ENCODE measurements at places on chromosomes 4 and X.
A peak's percentile ranks its signal among the peaks of the same experiment; 100 is the strongest.

- DNase-seq = no peak
Measured at GRCh38 chrX:133323431-133323830, 91.9 kb downstream of the GPC4 start.

DNA sequence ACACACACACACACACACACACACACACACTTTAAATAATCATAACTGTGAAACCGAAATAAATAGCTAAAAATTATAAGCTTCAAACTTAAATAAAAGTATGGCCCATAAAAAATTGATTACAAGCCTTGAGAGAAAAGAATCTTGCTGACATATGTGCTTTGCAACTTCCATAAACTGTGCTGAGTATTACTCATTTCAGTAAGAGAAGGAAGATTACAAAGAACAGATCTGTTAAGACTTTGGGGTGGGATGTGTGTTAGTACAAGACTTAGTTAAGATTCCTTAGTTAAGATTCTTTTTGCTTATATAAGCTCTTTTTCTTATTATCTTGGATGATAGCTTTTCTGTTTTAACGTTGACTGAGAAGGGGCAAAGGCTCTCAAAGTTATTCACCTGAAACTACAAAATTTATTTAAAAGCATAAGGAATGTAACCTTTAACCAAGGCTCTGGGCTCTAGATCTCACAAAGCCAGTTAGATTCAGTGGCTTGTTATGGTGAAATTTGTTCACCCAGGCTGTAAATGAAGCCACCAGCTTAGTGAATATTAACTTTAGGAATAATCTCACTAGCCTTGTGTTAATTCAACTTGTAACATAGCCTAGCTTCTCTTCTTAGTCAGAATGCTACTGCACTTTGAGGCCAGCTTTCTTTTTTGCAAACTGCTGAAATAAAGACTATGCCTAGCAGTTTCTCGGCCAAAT lies 58.2 kb downstream of the ARSJ start:
- DNase-seq = no peak

DNA sequence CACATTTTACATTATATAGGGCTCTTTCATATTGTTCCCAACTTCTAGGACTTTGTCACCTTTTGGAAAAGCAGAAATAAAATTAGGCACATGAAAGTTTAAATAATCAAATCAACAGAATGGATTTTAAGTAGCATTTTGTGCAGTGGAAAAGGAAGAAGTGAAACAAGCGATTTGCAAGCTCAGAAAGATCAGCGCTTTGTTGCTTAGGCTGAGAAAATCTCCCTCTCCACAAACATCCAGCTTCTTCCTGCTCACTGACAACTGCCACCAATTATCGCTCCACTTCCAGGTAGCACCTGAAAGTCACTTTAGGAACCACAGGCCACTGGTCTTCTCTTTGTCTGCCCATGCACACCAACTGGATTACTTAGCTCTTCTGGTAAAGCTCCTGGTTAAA lies 2.0 kb upstream of the PDK3 start:
- DNase-seq = no peak

DNA sequence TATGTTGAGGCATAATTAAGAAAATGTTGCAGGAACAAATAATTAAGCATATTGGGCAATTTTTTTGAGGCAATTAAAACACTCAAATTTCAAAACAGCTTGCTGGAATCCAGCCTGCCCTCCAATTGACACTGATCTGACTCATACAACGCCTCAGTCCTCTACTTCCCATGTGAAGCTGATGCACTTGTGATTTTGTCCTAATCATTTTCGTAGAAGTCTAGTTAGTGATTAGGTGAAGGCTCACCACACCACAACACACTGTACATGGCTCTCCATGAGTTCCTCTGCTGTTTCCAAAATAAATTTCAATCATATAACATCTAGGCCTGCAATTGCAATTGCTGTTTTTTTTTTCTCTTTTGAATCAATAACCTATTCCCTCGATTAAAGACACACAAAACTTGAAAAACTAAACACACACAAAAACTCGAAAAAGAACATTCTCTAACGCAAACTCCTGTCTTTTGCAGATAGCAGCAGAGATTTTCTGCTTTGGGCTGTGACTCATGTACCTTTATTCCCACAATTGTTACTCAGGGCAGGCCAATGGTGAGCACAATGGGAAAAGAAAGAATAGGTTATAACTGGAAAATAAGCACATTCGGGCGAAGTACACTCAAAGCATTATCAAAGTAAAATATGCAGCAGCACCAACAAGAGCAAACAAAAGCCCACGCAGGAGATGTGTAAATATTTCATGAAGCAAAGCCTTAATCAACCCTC lies 1.7 kb downstream of the GPRIN3 start:
- DNase-seq = no peak

GRCh38 chr4:120720354-120720934 lies 202.1 kb downstream of the PRDM5 start:
- DNase-seq = no peak

GRCh38 chr4:142043509-142043908 lies 407.1 kb downstream of the IL15 start:
- DNase-seq = no peak

- peak; percentile 46 for DNase-seq
Measured at GRCh38 chr4:169485791-169486742, 126.3 kb downstream of the NEK1 start.

DNA sequence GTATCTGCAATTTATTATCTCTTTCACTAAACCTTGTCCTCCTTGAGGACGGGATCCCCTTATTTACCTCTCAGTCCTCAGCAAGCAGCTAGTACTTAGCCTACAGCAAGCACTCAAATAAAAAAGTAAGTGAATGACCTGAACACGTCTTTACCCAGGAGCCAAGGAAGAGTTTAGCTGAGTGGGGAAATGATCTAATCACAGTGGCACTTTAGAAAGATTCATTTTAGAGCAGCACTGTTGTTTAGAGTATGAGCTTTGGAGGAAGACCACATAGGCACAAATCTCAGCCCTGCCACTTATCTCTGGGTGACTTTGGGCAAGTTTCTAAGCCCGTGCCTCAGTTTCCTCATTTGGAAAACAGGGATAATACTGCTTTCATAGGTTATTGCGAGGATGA lies 2.7 kb downstream of the FAM120C start:
- DNase-seq = no peak

- DNase-seq = no peak
Measured at GRCh38 chr4:128718768-128719167, 90.7 kb upstream of the JADE1 start.

- DNase-seq = no peak
Measured at GRCh38 chr4:6474053-6474568, 1.7 kb upstream of the PPP2R2C start.

DNA sequence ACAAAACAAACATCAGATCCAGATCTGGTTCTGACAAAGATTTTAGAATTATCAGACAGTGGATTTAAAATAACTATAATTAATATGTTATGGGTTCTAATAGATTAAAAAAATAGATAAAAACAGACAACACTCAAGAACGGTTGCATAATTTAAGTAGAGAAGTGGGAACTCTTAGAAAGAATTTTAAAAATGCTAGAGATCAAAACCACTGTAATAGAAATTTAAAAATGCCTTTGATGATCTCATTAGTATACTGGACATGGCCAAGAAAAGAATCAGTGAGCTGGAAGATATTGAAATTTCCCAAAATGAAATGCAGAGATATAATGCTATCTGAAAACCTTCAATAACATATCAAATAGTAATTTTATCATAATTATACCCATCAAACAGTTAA lies 28.3 kb upstream of the DYNLT3 start:
- DNase-seq = no peak

GRCh38 chr4:181599134-181599533 lies 644.1 kb upstream of the TENM3 start:
- DNase-seq = no peak
